ENCODE measurements at places on chromosomes 3 and 15. TPM values are rescaled to one million over a fixed set of nuclear protein-coding genes. Genes with fewer than 3 reads are reported as not detected.

DNA sequence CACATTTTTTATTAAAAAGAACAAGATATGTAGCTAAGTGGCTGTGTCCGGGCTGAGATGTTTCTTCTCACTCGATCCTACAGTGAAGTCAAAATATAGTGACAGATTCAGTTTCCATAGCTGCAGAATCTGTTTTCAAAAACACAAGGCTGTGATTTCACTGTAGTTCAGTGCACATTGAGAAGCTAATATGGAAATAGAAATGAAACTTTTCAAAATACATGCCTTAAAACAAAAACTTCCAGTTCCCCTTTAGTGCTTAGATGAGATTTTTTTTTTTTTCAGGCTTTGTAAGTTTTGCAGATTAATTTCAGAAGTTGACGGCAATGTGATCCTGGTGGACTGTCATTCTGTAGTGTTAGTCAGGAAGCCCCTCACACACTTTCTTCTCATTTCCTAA is 23.8 kb upstream of the TRAK1 start:
- no peak for DNase-seq

DNA sequence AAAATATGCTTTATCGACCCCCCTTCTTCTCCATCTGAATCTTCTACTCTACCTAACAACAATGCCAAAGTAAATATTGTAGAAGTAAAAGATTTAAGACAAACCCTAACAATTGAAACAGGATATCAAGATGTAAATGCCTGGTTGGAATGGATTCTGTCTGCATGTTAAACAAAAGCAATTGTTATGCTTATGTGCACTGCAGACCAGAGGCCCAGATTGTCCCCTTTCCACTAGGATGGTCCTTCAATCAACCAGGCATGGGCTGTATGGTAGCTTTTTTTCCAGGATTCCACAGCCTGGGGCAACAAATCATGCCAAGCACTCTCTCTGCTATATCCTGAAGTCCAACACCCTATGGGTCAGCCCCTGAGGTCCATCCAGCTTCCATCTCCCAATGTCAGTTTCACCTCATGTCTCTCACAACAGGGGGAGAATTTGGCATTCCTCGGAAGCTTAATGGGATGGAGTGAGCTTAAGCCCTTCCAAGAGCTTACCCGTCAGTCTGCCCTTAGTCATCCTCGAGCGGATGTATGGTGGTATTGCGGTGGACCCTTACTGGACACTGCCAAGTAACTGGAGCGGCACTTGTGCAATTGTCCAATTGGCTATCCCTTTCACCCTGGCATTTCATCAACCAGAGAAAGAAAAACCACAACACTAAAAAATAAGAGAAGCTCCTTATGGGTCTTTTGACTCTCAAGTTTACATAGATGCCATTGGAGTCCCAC is 36.2 kb downstream of the ZNF589 start:
- no peak for DNase-seq

- DNase-seq: no peak
Measured at GRCh38 chr15:72680931-72681330, 5.1 kb downstream of the HIGD2B start.

DNA sequence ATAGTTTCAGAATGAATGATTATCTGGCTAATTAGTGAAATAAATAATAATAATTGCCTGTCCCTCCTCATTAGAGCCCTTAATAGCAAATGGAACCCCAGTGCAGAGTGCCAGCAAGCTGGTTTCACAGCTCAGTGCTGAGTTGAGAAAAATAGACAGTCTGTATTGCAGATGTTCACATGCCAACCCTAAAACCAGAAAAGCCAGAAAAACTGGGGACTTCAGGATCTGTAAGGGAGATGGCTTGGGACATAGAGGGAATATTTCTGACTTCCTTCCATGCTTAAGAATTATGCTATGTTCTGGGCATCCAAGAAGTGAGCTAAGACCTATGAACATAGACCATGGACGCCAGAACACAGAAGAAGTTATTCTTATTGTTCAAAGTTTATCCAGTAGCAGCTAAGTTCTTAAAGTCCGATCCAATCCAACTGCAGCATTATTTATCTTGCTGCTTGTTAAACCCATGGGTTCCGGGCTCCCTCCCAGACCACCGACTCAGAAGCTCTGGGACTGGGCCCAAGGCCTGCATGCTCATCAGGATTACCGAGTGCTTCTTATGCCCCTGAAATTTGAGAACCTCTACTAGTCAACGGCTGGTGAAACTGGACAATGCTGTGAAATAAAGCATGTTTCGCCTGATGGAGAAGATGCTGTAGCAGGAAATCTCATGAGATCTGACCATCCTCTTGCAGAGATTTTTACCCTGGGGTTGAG is 158.3 kb downstream of the FOXB1 start:
- no peak for DNase-seq

DNA sequence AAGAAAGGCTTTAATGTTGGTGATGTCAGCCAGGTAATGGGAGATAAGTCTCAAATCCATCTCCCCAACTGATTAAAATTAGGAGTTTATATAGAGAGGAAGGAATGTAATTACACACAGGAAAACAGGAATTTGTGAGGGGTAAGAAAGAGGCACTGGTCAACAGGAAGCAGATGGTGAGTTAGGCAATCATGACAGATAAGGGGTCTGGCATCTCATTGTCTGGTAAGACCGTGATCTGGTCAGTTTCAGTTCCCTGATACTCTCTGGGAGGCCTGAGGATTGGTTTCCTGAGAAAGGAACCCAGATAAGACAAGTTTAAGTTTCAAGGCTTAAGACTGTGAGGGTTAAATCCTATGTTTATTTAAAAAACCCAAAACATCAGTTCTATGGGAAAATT is 414.7 kb upstream of the ARRDC4 start:
- no peak for DNase-seq

DNA sequence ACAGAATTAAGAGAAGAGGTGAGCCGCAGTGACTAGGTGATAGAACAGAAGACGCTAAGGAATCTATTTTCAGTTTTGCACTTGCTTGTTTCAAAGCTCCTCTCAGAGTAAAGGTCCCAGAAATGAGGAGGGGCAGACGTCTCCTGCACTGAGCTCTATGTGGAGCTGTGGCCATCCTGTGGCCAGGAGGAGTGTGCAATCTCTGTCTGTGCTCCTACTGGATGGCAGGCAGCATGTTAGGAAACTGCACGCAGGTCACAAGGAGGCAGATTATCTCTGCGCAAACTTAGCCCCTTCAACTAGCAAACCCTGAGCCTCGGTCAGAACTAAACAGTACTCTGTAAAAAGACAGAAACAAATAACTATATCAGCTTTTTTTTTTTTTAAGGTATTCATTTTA is 31.1 kb upstream of the PPIB start:
- no peak for DNase-seq

- no peak for DNase-seq
Measured at GRCh38 chr15:92654662-92655061, 913 bp downstream of the FAM174B start.

GRCh38 chr3:144501467-144501866 is 529.8 kb downstream of the DIPK2A start:
- no peak for DNase-seq

- no peak for DNase-seq
Measured at GRCh38 chr15:76181705-76182107, 121.9 kb downstream of the TMEM266 start.

- DNase-seq: no peak
Measured at GRCh38 chr3:108242776-108243175, 20.6 kb upstream of the IFT57 start.

DNA sequence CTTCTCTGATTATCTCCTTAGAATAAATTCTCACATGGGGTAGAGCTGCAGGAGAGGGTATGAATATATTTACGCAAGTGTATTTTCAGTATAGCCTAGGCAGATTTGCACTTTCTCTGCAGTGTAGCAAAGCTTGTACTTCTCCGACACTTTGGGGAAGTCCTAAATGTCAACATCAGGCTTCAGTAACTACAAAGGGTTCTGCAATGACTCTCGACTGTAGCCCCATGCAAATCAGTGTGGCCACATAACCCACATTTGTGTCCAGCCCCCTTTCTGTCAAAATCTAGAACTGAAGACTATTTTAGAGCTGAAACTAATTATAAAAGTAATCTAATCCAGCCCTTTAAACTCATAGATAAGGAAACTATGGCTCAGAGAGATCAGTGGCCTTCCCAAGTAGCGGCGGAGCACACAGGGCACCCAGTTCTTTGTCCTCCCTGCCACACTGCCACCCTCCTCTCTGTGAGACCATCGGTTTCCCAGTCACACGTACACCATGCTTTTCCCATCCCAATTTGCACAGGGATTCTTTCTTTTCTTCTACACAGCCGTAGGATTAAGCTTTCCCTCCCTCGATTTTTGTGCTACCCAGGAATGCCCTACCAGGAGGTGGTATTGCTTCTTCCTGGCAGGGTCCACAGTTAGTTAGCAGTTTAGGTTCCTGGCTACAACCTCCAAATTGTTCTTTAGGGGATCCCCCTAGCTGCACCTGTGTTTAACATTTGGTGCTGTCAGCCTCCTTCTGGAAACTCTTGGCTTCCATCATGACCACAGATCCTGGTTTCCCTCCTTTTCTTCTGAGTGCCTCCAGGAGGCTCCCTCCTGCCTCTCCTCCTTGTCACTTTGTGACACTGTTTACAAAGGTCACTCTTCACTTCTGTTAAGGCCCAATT is 22.9 kb downstream of the MRAS start:
- no peak for DNase-seq

DNA sequence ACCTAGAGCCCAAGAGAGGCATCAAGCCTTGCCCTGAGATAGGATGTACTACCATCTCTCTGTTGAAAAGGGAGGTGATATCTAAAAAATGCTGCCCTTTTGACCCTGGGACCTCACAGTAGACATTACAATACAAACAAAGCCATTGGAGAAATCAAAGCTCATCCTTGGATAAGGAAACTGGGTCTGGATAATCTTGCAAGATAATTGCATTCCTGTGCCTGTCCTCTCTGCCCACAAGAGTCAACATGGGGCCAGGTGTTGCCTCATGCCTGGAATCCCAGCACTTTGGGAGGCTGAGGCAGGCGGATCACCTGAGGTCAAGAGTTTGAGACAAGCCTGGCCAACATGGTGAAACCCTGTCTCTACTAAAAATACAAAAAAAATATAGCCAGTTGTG is 57.3 kb upstream of the DLG1 start:
- no peak for DNase-seq

DNA sequence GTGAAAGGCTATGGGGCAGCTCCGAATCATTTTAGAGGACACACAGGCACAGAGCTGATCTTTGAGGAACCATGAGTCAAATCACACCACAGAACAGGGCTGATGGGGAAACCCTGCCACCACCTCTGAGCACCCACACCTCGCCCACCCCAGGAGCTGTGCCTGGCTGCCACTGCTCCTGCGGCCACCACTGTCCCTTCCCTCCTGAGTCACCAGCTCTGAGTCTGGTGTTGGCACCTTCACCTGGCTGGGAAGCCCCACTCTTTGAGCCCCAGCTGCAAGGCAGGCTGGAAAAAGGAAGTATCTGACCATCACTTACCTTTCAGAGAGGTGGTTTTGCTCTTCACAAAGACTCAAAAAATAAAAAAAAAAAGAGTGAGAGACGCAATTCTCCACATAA is 63.6 kb upstream of the MEF2A start:
- no peak for DNase-seq

Gene APBA2
- total RNA-seq: 18.4 TPM

Gene PRSS50
- not detected for total RNA-seq
